ENCODE measurements at places on chromosomes 2 and 18.

- DNase-seq = no peak
Observed at GRCh38 chr2:216650626-216651257, 17.5 kb downstream of the IGFBP2 start.

- no peak for DNase-seq
Observed at GRCh38 chr18:46148810-46149209, 44.6 kb downstream of the HAUS1 start.

- DNase-seq = no peak
Observed at GRCh38 chr2:28355521-28356094, 37.0 kb upstream of the FOSL2 start.

DNA sequence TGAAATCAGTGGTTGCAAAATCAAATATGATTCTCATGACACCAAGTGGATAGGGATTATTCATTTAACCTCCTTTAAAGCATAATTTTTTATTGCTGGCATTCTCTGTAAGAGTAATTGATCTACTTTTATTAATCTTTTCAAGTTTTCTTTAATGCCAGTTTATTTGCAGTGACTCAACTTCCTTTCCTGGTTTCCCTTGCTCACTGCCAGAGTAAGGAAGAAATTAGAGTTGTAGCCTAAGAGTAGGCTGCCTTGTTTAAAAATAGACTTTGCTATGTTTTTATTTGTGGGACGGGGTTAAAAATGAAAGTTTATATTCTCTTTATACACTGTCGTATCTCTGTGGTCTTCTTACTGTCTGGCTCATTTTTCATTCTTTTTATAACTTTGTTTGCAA is 148.6 kb downstream of the WDR7 start:
- DNase-seq = no peak

DNA sequence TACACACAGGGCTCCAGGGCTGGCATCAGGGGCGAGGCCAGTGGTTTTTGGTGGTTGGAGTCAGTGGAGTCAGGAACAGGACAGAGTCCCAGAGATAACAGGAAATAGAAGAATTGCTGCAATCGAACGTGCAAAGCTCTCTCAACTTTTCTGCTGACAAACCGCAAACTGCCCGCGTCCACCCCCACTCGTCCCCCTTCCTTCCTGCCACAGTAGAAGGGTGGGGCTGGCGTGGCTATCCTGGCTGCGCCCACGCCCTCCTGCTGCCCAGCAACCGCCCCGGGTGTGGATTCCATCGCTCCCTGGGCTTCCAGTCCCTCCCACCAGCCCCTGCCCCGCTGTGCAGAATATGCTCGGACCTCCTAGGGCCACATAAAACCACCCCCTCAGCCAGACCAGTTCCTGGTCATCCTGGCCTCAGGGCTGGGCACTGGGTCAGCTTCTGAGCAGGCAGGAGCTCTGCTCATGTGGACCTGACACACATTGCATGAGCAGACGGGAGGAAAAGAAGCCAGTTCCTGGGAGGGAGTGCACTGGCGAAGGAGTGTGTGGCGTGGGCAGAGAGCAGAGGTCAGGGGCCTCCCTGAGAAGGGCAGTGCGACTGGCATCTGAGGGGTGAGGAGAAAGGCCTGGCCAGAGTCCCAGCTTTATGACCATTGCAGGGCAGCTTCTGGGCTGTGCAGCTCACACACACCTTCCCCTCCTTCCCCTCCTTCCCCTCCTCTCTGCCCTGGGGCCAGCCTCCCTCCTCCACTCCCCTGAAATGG is 85.4 kb upstream of the ATG16L1 start:
- DNase-seq = no peak

GRCh38 chr2:219707496-219708285 is 80.3 kb downstream of the SLC4A3 start:
- no peak for DNase-seq

DNA sequence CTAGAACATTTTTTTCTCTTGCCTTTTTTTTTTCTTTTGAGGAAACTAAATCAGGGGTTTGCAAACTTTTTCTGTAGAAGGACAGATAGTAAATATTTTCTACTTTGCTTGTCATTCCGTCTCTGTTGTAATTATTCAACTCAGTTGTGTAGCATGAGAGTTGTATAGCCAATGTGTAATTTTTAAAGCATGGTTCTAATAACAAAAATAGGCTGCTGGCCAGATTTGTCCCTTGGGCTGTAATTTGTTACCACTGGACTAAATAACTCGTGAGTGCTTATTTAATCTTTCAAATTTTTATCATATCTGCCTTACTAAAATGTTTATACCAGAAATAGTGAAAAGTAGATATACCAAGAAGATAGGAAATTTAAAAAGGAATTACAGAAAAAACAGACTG is 43.0 kb downstream of the CCDC148 start:
- DNase-seq = no peak

DNA sequence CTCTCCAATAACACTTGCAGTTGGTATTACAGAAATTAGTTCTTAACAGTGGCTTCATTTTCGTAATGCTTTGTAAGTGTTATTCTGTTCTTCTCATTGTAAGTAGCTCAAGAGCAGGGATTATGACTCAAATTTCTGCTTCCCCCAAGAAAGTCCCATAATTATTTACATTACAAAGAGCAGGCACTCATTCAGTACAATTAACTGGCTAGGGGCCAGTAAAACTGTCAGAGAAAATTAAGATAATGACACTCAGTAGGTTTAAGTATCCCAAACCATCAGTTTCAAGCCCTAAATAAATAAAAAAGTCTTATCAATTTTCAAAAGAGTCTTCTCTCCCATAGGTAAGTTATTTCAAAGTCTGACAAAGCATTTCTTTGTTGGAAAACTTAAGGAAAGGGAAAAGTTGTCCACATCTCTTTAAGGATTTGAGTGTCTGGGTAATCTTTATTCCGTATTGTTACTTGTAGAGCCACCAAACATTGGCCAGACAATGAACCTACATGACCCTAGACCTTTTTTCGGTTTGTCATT is 137.1 kb downstream of the ARHGAP28 start:
- DNase-seq = no peak

Measured in T-helper 22 cell (primary cell).